ENCODE measurements at places on chromosomes 4 and X. TPM values are rescaled to one million over a fixed set of nuclear protein-coding genes. Genes with fewer than 3 reads are reported as not detected.

DNA sequence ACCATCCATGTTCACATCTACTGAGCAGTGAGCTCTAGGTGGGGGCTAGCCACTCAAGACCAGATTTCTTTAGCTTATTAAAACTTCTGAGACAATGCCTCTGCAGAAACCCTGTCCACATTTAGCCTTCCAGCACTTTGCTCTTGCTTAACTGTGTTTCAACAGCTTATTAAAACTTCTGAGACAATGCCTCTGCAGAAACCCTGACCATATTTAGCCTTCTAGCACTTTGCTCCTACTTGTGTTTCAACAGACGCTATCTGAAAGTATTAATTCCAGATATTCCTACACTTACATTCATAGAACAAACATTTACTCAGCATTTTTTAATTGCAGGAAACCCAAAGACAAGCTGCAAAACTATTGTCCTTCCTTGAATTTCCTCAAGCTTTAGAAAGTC lies 91.9 kb downstream of the SEL1L3 start:
- DNase-seq: no peak

DNA sequence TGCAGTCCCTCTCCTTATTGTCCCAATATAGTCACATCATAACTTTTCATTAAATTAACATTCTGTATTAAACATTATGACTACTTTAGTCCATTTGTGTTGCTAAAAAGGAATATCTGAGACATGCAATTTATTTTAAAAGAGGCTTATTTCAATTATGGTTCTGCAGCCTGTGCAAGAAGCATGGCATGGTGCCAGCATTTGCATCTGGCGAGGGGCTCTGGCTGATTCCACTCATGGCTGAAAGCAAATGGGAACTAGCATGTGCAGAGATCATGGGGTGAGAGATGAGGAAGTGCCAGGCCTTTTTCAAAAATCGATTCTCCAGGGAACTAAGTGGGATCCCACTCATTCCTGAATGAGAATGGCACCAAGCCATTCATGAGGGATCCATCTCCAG lies 476.3 kb upstream of the RPS6KA3 start:
- no peak for DNase-seq

DNA sequence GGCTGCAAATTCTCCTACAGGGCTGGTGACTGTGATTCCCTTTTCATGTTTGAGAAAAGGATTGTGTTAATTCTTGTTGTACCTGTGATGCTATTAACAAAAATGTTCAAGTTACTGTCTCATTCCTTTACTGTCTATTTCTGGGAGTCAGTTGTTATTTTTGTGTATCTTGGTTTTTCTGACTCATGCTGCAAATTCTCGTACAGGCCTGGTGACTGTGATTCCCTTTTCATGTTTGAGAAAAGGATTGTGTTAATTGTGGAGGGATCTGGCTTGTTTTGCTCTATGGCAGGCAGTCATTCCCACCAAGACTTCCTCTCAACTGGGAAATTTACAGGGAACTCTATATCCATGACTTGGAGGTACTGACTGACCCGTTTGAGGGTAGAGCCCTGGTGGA lies 693.4 kb upstream of the INTU start:
- no peak for DNase-seq

- no peak for DNase-seq
Measured at GRCh38 chrX:5876984-5877596, 351.6 kb downstream of the NLGN4X start.

- DNase-seq: no peak
Measured at GRCh38 chr4:66688674-66689073, 856.6 kb downstream of the CENPC start.

GRCh38 chrX:45508454-45508853 lies 307.8 kb upstream of the DIPK2B start:
- DNase-seq: no peak

The CT45A10 gene
- not detected for total RNA-seq

The GAB3 gene
- total RNA-seq: 9.2 TPM

The ADH5 gene
- total RNA-seq: 149 TPM

The SMIM10L2A gene
- 0.63 TPM for total RNA-seq

The ERCC6L gene
- 0.41 TPM for total RNA-seq

The ABLIM2 gene
- 25.6 TPM for total RNA-seq

The TKTL1 gene
- not detected for total RNA-seq

The CEP135 gene
- 12.2 TPM for total RNA-seq

GRCh38 chr4:181998398-181999295 lies 244.6 kb upstream of the TENM3 start:
- DNase-seq: no peak

The C1GALT1C1 gene
- 26.8 TPM for total RNA-seq

GRCh38 chr4:183130328-183131155 lies 31.5 kb downstream of the WWC2 start:
- no peak for DNase-seq

DNA sequence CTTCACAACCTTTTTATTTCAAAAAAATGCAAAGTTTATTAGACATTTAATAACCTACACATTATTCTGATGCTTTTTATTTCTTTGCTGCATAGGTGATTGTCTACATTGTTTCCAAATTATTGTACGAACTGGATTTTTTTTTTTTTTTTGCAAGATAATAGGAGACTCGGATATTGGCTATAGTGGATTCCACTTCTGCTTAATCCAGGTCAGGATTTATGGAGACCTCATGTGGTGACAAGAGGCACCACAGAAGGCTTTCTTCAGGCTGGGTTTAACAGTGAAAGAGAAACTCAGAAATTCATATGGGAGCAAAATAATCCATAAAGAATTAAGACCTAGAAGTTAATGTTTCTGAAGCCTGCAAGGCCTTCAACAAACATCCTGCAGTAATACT lies 2.4 kb upstream of the SLIT2 start:
- DNase-seq: no peak

GRCh38 chrX:24619647-24620046 lies 27.5 kb downstream of the PCYT1B start:
- DNase-seq: no peak
